ENCODE measurements at places on chromosomes 7 and 10. TPM values are rescaled to one million over a fixed set of nuclear protein-coding genes. Genes with fewer than 3 reads are reported as not detected.

DNA sequence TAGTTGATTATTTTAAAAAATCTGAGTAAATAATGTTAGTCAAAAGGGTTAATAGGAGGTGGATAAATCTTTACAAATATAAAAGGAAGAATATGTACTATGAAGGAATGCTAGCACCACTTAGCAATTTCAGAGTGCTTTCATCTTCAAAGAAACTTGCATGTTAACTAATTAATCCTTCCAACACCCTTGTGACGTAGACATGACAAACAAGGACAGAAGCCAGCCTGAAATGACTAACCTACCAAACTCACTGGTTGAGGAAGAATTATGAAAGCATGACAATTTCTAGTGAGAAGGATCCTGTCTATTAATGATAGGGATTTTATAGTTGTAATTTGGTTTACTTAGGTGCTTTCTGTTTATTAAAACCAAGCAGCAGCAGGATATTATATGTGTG is 468.0 kb upstream of the FZD8 start:
- no peak for DNase-seq
- H3K4me1 ChIP-seq, result no peaks in the 10 kb centered on the region
- H3K27me3 ChIP-seq, result no peaks in the 10 kb centered on the region
- H3K4me3 ChIP-seq, result no peak overlapping the region
- no peak overlapping the region for H3K27ac ChIP-seq

DNA sequence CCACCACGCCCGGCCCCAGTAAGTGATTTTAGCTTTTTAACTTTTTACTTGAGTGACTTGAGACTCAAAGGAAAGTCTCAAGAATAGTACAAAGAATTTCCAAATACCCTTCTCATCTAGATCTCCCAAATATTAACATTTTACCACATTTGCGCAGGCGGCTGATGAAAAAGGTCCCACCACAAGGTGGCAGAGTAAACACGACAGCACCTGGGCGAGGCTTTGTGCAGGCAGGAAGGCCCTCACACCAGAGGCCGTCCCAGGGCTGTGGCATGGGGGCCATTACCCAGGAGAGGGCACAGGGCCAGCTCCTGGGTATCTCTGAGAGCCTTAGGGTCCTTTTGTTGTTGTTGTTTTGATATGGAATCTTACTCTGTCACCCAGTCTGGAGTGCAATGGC is 50.0 kb upstream of the WIPI2 start:
- peak; percentile 23 for DNase-seq
- no peak overlapping the region for H3K27ac ChIP-seq
- no peak overlapping the region for H3K4me3 ChIP-seq
- H3K36me3 ChIP-seq, result no peaks in the 10 kb centered on the region
- no peaks in the 10 kb centered on the region for H3K27me3 ChIP-seq

GRCh38 chr10:44696496-44696895 is 214.6 kb upstream of the TMEM72 start:
- H3K27me3 ChIP-seq, result no peaks in the 10 kb centered on the region
- no peaks in the 10 kb centered on the region for H3K36me3 ChIP-seq
- DNase-seq, result no peak
- no peak overlapping the region for H3K27ac ChIP-seq

DNA sequence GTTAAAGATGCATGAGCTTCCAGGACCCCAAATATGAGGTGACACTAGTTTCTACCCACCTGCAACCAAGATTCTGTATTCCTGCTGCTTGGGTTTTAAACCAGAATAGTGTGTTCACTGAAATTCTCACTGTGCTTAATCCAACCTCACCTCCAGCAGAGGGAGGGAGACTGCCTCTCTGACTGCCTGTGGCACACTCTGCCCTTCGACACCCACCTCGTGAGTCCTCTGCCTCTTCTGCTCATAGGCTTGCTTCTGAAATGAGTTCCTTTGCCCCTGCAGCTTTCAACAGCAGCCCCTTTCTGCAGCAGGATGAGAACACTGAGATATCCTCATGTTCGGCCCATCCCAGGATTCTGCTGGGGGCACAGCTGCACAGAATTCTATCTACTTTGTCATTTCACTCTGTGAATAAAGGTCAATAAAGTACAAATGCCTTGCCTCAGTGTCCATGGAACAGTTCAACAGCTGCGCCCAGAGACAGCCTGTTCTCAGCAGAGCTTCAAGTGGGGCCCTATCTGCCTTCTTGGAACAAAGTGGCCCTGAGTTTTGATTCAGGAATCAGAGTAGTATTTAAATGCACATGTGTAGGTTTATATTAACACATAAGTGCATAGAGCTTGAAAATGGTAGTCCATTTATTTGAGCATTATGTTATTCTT is 632.5 kb downstream of the TNS3 start:
- no peaks in the 10 kb centered on the region for H3K4me1 ChIP-seq
- H3K4me3 ChIP-seq, result no peak overlapping the region
- DNase-seq, result no peak
- no peaks in the 10 kb centered on the region for H3K27me3 ChIP-seq
- no peaks in the 10 kb centered on the region for H3K36me3 ChIP-seq

GRCh38 chr10:87093632-87094372 is 841 bp downstream of the GLUD1 start:
- H3K4me3 ChIP-seq, result peak overlapping the region; percentile 89
- peak; percentile 92 for DNase-seq
- peaks cover 34% of the 10 kb centered on the region for H3K4me1 ChIP-seq
- H3K36me3 ChIP-seq, result no peaks in the 10 kb centered on the region

- no peaks in the 10 kb centered on the region for H3K4me1 ChIP-seq
- no peak overlapping the region for H3K27ac ChIP-seq
- no peaks in the 10 kb centered on the region for H3K36me3 ChIP-seq
- H3K4me3 ChIP-seq, result no peak overlapping the region
Observed at GRCh38 chr7:69860486-69860885, 262.2 kb downstream of the AUTS2 start.

DNA sequence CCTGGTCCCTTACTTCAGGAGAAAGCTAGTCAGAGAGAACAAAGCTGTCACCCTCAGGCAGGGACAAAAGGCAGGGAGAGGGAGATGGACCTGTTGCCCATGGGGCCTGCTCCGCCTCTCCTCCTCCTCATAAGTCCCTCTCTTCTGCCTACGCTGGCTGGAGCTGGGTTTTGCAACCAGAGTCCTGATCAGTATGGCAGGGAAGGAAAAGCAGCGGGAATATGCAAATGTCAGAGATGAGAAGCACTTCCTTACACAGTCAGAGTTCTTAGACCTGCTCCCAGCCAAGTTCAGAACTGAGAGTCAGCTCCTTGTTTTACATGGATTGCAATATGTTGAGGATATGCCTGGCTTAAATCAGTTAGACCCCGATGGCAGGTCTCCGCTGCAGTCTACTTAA is 231.1 kb downstream of the ADAM12 start:
- no peak overlapping the region for H3K4me3 ChIP-seq
- DNase-seq, result no peak
- no peaks in the 10 kb centered on the region for H3K36me3 ChIP-seq
- no peak overlapping the region for H3K27ac ChIP-seq

GRCh38 chr7:37663693-37664092 is 19.9 kb upstream of the GPR141 start:
- DNase-seq, result peak; percentile 50
- no peaks in the 10 kb centered on the region for H3K27me3 ChIP-seq
- H3K4me3 ChIP-seq, result no peak overlapping the region
- H3K36me3 ChIP-seq, result no peaks in the 10 kb centered on the region
- peak overlapping the region; percentile 14 for H3K27ac ChIP-seq
- no peaks in the 10 kb centered on the region for H3K4me1 ChIP-seq

GRCh38 chr10:35896001-35896400 is 253.9 kb upstream of the FZD8 start:
- no peaks in the 10 kb centered on the region for H3K36me3 ChIP-seq
- no peak for DNase-seq
- no peaks in the 10 kb centered on the region for H3K27me3 ChIP-seq
- H3K4me3 ChIP-seq, result no peak overlapping the region

GRCh38 chr7:32262315-32262714 is 192.1 kb upstream of the PDE1C start:
- H3K36me3 ChIP-seq, result no peaks in the 10 kb centered on the region
- peak; percentile 1 for DNase-seq
- no peak overlapping the region for H3K4me3 ChIP-seq
- no peaks in the 10 kb centered on the region for H3K4me1 ChIP-seq

GRCh38 chr10:68271196-68271882 is 39.4 kb upstream of the ATOH7 start:
- no peak for DNase-seq
- no peaks in the 10 kb centered on the region for H3K4me1 ChIP-seq
- H3K4me3 ChIP-seq, result no peak overlapping the region
- no peaks in the 10 kb centered on the region for H3K36me3 ChIP-seq
- H3K27me3 ChIP-seq, result no peaks in the 10 kb centered on the region
- no peak overlapping the region for H3K27ac ChIP-seq

DNA sequence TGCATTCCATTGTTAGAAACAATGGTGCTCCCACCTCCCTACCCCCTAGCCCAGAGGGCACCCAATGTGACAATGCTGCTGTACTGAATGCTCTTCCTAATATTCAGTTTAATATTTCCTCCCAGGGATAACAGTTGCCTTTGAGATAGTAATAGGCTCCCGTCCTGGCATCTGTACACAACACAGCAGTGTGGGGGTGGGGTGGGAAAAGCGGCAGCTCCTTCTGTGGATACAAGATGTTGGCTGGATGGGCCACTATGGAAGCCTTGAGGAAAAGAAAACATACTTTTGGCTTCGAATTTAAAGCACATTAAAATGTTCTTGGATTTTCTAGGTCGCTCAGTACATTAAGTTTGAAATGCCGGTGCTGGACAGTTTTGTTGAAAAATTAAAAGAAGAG is 9.2 kb upstream of the ZNF22 start:
- H3K27me3 ChIP-seq, result no peaks in the 10 kb centered on the region
- H3K4me1 ChIP-seq, result peaks cover 52% of the 10 kb centered on the region
- H3K4me3 ChIP-seq, result no peak overlapping the region
- no peak for DNase-seq

DNA sequence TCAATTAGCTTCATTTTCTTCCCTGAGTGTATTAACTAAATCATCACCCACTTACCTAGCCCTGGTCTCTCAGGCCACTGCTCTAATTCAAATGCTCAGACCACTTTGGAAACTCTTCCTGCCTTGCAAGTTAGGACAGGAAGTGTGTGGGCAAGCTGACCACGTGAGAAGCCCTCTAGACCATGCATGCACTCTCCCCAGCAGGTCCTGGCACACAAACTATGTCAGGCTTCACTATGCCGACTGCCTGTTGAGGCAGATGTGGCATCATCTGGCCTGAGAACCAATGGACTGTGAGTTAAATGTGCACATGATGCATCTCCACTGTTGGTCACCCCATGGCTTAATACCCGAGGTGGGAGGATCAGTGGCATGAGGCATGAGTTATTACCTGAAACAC is 439.6 kb downstream of the GRID1 start:
- H3K4me3 ChIP-seq, result no peak overlapping the region
- no peaks in the 10 kb centered on the region for H3K36me3 ChIP-seq
- no peak overlapping the region for H3K27ac ChIP-seq
- no peak for DNase-seq

DNA sequence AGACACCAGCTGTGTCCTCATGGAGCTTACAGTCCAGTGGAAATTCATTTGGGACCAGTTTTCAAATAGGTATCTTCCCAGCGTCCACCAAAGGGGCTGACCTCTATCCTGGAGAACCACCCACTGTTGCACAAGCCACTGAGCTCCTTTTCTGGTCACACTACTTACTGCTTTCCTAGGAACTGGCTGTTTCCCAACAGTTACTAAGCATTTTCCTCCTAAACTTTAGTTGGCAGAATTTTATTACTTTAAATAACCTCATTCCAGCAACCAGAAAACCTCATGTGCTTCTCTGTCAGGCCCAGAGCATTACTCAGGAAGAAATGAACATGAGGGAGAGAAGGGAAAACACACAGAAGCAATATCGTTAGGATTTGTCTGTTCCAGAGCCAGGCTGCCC is 183.1 kb downstream of the GPAM start:
- no peaks in the 10 kb centered on the region for H3K36me3 ChIP-seq
- no peaks in the 10 kb centered on the region for H3K27me3 ChIP-seq
- no peaks in the 10 kb centered on the region for H3K4me1 ChIP-seq
- H3K4me3 ChIP-seq, result no peak overlapping the region
- no peak for DNase-seq
- H3K27ac ChIP-seq, result no peak overlapping the region

GRCh38 chr7:4067874-4068273 is 614.2 kb upstream of the FOXK1 start:
- no peaks in the 10 kb centered on the region for H3K4me1 ChIP-seq
- no peak for DNase-seq

GRCh38 chr7:140230861-140231770 is 54.3 kb upstream of the KDM7A start:
- no peaks in the 10 kb centered on the region for H3K36me3 ChIP-seq
- H3K27ac ChIP-seq, result peak overlapping the region; percentile 35
- no peaks in the 10 kb centered on the region for H3K27me3 ChIP-seq
- peak overlapping the region; percentile 51 for H3K4me3 ChIP-seq
- H3K4me1 ChIP-seq, result peaks cover 12% of the 10 kb centered on the region

DNA sequence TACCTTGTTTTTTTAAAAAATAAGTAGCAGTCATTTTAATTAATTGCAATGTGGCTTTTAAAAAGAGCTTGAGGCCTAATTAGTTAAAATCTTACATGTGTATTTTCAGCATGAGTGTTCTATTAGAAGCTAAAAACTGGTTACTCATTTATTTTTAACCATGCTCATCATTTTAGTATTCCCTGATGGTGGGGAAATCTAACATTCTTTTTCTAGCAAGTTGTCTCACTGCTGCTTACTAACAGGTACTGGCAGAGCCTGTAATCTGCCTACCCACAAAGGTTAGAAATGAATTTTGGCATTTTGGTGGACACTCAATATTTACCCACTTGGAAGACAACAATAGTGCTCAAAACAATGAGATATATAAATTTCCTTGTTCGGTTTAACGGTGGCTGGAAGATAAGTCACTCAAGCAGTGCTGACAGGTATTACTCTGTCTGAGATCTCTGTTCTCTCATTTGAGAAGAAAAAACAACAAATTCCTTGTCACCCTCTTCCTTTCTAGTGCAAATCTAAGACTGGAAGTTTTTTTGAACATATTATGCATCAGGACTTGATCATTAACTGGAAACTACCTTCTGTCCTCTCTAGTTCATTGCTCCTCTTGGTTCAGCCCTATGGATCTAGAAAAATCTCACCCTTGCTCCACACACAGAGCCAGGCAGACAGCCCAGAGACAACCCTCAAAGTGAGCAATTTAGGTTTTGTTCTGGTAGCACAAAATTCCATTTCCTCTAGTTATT is 83.3 kb downstream of the VWDE start:
- DNase-seq, result no peak
- H3K27me3 ChIP-seq, result no peaks in the 10 kb centered on the region
- H3K4me3 ChIP-seq, result no peak overlapping the region

Gene FRAT1
- total RNA-seq, result 8.9 TPM

Gene PRKG1
- total RNA-seq, result 27.1 TPM

Gene CRHR2
- 0.10 TPM for total RNA-seq

Gene INSYN2A
- 1.1 TPM for total RNA-seq

Gene ZNF365
- 1.0 TPM for total RNA-seq

Gene AQP1
- 1,228 TPM for total RNA-seq
